ENCODE measurements at places on chromosomes 5 and 9.

GRCh38 chr9:131103024-131103423 lies 6.7 kb downstream of the AIF1L start:
- no peak for DNase-seq

DNA sequence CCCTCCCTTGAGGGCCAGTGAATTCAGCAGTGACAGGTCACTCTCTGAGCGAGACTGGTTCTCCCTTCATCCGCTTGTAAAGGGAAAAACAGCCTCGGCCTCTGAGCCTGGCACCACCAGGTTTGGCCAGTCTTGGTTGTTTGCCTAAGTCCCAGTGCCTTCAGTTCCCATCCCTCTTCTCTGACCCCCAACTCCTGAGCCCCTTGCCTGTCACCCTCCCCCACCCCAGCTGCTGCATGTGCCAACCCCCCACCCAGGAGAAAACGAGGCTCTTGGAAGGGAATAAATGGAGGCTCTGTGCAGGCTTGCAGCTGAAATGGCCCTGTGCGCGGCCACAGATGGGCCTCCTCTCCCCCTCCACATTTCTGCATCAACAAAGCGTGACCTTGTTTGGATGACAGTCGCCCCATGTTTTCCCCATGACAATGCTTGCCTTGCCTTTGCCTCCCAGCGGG lies 3.1 kb downstream of the URM1 start:
- DNase-seq, result no peak

DNA sequence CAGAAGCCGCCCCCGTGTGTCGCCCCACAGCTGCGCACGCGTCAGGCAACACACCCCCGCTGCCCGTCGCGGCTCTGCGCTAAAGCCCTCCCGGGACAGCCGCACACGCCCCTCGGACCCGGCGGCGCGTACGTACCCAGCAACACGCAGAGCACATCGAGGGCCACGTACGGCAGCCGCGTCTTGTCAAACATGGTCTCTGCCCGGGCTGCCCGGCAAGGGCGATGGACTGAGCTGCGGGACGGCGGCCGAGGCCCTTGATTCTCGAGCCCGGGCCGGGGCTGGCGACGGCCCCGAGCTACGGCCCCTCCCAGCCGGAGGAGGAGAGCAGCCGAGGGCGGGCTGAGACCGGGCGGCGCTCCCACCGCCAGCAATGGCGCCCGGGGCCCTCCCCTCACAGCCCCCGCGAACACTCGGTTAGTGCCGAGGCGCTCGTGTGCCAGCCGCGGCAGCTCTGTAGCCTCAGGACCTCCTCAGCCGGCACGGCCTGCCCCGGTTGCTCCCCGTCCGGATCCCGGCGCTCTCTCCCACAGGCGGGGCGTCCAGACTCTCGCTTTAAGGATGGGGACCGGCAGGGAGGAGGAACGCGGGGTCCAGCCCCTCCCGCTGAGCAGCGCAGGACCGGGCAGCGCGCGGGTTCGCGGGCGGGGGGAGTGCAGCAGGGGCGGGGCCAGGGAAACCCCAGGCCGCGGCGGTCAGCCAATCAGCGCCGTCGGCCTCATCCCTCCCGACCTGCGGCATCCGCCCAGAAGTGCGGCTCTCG lies at the start of gene PLPP1:
TSS of gene PLPP1 (minus strand) at position 529 of the 763 bp plus-strand sequence. CDS start at position 194, 335 bp downstream.
- peak; percentile 93 for DNase-seq

- no peak for DNase-seq
Observed at GRCh38 chr5:180290568-180291233, 1.2 kb downstream of the MAPK9 start.

GRCh38 chr5:68181039-68181599 lies 34.4 kb upstream of the PIK3R1 start:
- peak; percentile 78 for DNase-seq

GRCh38 chr9:14317667-14318320 lies 3.9 kb upstream of the NFIB start:
- DNase-seq, result no peak

GRCh38 chr5:82799361-82800077 lies 277.7 kb downstream of the TMEM167A start:
- DNase-seq, result no peak

DNA sequence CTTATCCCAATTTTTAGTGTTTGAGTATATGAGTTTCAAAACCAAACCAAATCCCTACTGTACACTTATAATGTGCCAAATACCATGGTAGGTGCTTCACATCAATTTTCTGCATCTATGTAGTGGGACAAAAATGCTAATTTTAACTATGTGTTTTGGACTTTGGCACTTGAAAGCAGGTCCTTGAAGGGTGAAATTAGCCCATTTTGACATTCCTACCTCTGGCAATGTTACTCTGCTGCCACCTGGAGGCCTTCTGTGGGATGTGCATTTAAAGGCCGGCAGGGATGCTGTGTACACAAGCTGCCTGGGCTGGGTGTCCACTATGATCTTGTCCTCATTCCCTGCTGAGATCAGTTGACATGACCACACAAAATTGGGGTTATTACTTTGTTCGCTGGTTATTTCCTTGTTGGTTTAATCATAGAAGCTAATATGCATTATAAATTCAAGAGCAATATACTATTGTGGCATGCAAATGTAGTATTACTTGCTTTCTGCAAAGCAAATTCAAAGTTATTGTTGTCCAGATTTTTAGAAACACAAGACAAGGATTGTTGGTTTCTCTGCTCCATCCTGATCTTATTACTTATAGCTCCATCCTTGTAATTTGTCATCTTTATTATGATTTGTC lies 166.8 kb downstream of the ARHGEF28 start:
- DNase-seq, result peak; percentile 75

DNA sequence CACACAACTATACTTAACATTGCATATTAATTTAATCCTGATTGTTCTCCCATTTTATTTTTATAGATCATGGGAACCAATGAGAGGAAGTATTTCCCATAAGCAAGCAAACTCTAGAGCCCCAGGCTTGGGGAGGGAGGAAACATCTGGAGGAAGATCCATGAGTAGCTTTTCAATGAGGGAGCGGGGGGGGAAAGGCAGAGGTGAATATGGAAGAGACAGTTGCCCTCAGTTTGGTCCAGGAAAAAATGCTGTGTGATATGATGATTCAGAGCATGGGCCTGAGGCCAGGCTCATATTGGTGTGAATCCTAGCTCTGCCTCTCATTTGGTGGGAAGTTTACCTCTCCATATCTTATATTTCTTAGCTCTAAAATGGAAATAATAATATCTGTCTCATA lies 42.2 kb upstream of the ALDOB start:
- DNase-seq, result no peak

DNA sequence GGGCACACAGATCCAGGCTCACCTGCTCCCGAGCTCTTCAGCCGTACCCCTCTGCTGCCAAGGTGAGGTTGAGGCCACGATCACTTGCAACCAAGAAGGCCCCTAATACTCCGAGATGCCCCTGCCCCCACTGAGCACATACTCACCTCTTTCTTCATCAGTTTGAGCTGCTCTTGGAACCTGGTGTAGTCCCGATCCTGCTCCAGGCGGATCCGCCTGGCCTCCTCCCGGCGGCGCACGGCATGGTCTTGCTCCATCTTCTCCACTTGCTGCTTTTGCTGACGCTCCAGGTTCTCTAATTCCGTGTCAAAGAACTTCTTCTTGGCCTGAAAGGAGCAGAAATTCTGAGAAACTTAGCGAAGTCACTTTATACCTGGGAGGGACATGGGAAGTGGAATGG lies 75.7 kb upstream of the FBXW11 start:
- no peak for DNase-seq

DNA sequence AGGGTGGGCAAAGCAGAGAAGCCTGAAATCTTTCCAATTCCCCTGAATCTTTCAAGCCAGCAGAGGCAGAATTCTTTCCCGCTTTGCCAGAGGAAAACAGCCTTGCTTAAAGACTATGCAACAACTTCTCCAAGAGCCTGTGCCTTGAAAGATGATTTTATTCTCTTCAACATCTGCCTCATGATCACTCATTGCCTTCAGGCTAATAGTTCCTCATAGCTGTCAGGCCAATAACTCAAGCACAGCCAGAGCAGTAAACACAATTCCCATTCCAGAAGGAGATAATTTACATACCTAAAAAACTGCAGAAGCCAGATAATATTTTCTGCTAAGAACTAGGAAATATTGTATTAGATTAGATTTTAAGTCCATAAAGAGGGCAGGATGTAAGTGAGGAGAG lies 92.3 kb upstream of the PUM3 start:
- DNase-seq, result no peak

- no peak for DNase-seq
Observed at GRCh38 chr9:70228118-70228517, 30.7 kb upstream of the SMC5 start.

All from mesendoderm (in vitro differentiated cells).